ENCODE measurements at places on chromosomes 12 and 14. TPM values are rescaled to one million over a fixed set of nuclear protein-coding genes. Genes with fewer than 3 reads are reported as not detected.
A peak's percentile ranks its signal among the peaks of the same experiment; 100 is the strongest.

DNA sequence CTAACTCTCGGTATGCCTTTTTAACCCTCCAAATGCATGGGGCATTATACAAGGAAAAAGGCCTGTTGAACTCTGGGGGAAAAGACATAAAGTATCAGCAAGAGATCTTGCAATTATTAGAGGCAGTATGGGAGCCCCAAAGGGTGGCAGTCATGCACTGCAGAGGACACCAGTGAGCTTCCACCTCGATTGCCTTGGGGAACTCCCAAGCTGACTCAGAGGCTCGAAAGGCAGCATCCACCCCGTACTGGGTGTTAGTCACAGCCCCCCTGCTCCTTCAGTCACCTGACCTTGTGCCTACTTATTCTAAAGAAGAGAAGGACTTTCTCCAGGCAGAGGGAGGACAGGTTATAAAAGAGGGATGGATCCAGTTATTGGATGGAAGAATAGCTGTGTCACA is 781.4 kb upstream of the TMEM132C start:
- no peak for DNase-seq

DNA sequence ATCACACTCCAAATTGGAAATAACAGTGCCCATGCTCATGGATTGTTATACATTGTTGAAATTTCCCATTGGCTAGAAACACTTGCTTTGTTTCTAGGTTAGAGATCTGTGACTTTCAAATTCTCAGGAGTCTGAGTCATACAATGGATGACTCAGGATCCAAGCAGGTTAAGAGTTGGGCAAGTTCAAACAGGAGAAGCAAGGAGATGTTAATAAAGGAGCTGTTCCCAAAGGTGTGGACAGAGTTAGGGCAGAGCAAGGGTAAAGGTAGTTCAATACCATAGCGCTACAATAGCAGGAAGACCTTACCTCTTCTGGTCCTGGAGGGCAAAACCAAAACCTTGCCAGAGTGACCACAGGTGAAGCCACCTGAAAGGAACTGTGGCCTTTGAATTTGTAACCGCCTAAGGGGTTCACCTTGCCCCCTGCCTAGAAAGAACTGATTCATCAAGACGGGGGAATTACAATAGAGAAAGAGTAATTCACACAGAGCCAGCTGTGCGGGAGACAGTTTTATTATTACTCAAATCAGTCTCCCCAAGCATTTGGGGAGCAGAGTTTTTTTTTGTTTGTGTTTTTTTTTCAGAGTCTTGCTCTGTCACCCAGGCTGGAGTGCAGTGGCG is 4.2 kb upstream of the AMN1 start:
- peak; percentile 70 for DNase-seq

DNA sequence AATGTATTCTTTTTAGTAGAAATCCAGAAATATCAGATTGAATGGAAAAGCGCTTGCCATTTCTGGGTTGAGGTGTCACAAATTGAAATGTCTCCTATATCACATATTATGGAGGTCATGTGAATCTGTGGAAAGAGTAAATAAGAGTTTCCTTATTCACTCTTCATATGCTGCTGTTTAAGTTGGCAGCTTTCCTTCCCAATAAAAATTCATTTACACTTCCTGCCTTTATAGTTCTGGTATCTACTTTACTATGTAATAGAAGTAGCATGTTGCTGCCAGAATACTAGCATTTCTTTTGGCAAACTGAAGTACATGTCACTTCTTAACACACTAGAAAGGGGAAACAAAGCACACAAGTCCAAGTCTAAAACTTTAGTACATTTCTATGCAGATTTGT is 60.8 kb downstream of the SDR9C7 start:
- no peak for DNase-seq

DNA sequence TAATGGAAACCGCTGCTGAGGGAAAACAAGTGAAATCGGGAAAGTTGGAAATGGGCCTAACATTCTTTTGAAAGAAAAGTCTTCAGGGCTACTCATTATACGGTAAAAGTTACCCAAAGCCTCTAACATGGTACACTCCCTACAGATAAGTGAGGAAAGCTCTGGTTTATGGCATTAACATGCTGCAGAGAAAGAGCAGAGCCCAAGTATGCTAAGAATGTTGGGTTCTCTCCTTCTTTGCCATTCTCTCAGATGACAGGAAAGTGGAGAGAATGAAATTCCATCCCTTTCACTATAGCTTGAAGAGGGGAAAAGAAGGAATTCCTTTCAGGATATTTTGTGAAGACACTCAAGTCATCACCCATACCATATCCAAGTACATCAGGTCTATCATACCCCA is 348.0 kb downstream of the SEC23A start:
- DNase-seq: no peak

The CMKLR1 gene
- not detected for total RNA-seq

The MAP3K9 gene
- 4.5 TPM for total RNA-seq

The PPFIA2 gene
- not detected for total RNA-seq

DNA sequence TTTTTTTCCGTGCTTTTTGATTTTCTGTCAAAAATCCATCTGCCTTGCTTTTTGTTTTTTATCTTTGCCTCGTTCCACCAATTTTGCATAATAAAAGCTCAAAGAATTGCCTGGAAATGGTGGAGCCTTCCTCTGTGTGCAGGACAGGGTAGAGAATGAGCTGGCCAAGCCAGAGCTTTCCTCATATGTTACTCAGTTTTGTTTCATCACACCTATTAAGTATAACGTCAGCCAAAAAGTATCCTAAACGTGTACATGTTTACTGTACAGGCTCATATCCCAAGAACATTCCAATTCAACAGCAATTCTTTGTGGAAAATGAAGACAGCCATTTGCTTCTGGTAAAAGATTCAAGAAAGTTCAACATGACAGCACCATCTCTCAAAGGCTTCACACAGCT is 191.2 kb upstream of the LMNTD1 start:
- no peak for DNase-seq

- DNase-seq: no peak
Observed at GRCh38 chr14:99205086-99205688, 66.8 kb downstream of the BCL11B start.

DNA sequence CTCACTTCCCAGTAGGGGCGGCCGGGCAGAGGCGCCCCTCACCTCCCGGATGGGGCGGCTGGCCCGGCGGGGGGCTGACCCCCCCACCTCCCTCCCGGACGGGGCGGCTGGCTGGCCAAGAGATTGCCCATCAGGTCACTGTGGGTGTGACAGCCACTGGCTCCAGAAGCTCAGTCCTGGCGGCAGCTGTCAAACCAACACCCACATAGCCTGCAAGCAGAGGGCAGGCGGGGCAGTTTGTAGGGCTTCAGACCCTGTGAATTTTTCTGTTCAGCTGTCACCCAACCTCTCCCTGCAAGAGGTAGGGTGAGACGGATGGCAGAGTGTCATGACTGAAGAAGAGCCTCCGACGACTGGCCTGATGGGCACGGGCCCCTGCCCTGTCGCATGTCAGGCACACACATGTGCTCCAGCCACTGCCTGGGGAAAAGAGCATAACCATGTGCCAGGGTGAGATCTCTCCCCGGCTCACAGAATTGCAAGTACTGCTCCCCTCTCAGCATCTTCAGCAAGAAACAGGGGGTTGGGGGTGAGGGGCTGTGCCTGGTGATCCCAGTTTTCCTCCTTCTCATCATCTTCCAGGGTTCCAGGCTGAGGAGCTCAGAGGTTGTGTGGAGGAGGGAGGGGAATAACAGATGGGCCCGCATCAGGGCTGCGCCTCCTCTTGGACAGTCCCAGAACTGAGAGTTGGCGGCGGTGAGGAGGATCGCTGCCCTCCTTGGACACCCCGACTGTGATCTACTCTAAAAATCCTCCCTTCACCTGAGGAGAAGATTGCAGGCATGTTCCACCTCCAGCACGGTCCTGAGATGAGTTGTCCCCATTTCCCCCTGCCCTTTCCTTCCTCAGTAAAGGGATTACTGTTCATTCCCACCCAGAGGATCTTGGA is 11.2 kb upstream of the PRPH start:
- DNase-seq: no peak
